Caudate nucleus (tissue), 63 donors: ENCODE measurements at places on chromosomes 3 and 15.

- no peak for DNase-seq
Measured at GRCh38 chr15:73190189-73190601, 137.9 kb downstream of the NEO1 start.

- no peak for DNase-seq
Measured at GRCh38 chr3:114879059-114880031, 267.7 kb downstream of the ZBTB20 start.

DNA sequence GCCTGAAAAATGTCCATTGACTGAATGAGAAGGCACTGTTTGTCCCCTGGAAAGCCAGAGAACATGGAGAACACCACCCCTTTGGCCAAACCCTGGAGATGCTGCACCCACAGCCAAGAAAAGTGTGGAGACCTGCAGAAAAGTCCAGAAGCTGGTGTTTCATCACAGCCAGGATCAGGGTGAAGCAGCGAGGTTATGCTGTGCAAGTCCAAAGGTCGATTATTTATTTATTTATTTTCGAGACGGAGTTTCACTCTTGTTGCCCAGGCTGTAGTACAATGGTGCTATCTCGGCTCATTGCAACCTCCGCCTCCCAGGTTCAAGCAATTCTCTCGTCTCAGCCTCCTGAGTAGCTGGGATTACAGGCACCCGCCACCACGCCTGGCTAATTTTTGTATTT, 5.5 kb upstream of the CTSH start:
- DNase-seq: no peak

- no peak for DNase-seq
Measured at GRCh38 chr3:60301142-60301541, 950.1 kb downstream of the FHIT start.

- no peak for DNase-seq
Measured at GRCh38 chr3:119346076-119346496, 51.9 kb downstream of the ARHGAP31 start.

DNA sequence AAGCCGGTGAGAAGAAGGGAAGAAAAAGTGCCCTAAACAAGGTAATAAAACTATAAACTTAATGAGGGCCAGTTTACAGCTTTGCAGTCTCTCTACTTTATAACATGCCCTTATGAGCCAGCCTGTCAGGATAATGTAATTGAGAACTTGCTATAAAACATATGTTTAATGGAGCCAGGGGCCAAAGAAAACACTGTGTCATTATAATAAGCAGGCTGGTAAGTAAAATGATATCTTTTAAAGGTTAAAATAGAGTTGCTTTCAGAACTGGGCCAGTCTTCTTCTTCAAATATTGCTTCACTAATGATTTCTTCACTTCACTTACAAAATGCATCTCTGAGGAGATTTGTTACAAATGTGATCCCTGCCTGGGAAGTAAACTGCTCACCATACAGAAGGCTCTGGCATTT, 192.5 kb downstream of the SHOX2 start:
- no peak for DNase-seq
